ENCODE measurements at places on chromosomes 3 and 15.

DNA sequence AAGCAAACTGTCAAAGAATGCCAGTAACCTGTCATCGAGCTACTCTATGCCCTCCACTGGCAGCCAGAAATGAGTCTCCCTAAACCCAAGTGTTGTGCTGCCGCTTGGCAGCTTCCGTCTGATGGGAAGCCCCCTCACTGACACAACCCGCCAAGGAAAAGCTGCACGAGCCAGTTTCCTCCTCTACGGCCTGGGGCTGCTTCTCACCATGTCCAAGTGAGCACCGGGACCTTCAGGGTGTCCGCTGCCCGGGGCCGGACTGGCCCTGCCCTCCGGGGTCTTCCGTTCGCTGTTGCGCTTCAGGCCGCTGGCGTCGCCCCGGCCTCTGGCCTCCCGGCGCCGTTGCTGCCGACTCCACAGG is 490 bp downstream of the TOMM70 start:
- peak; percentile 10 for DNase-seq

GRCh38 chr15:85667491-85668424 is 127.0 kb downstream of the KLHL25 start:
- DNase-seq, result no peak

DNA sequence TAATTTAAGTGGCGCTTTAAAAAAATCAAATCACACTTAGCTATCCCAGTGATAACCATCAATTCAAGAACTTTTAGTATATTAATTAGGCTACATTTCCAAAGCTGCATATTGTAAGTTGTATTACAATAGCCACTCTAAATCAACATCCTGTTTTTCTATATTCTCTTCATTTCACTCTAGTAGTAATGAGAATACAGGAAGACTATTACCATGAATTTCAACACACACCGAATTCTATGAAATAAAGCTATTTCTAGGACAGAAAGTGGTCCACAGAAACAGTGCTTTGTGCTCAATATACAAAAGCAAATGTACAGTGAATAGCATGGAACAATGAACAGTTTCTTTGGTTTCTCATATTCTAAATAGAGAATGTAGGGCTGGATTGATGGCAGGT is 24.6 kb downstream of the TRAT1 start:
- DNase-seq, result no peak

- no peak for DNase-seq
Measured at GRCh38 chr3:85535517-85535916, 576.7 kb downstream of the CADM2 start.

DNA sequence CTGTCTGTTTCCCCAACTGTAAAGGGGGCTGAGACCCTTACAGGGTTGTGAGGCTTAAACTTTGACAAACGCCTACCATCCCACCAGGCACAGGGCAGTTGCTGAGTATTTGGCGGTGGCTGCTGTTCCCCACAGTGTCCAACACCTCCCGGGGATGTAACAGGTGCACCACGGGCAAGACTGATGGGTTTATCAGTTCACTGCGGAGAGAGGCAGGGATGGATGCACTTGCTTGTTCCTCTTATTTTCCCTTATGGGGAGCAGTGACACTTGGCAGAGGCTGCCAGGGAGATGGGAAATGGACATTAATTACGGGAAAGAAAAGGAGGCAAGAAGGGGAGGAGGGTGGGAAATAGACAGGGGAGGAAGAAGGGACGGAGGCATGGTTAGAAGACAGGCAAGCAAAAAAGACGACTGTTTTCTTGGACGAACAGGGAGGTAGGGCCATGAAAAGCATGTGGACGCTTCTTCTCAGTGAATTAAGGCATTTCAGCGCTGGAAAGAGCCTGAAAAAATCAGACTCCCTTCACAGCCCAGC is 16.6 kb upstream of the ADIPOQ start:
- DNase-seq, result no peak

- DNase-seq, result no peak
Measured at GRCh38 chr15:33328106-33328505, 17.3 kb downstream of the RYR3 start.

DNA sequence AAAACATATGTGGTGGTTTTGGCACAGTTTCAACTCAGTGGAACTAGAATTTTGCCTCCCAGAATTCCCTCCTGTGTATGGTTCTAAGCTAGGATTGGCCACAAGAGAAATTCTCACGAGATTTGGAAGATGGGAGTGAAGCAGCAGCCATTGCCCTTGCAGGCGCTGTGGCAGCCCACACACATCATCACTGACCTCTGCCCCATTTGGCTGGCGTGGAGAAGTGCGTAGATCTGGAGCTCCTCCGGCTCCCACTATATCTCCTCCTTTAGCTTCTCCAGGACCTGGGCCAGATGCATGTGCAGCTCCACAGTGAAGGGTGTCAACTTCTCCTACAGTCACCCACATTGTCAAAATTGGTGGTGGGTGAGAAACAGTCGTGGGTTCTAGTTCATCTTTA is 199.6 kb downstream of the EFHB start:
- DNase-seq, result no peak

GRCh38 chr3:79366414-79366813 is 401.4 kb downstream of the ROBO1 start:
- no peak for DNase-seq

GRCh38 chr3:58484045-58484721 is 7.7 kb upstream of the KCTD6 start:
- no peak for DNase-seq

DNA sequence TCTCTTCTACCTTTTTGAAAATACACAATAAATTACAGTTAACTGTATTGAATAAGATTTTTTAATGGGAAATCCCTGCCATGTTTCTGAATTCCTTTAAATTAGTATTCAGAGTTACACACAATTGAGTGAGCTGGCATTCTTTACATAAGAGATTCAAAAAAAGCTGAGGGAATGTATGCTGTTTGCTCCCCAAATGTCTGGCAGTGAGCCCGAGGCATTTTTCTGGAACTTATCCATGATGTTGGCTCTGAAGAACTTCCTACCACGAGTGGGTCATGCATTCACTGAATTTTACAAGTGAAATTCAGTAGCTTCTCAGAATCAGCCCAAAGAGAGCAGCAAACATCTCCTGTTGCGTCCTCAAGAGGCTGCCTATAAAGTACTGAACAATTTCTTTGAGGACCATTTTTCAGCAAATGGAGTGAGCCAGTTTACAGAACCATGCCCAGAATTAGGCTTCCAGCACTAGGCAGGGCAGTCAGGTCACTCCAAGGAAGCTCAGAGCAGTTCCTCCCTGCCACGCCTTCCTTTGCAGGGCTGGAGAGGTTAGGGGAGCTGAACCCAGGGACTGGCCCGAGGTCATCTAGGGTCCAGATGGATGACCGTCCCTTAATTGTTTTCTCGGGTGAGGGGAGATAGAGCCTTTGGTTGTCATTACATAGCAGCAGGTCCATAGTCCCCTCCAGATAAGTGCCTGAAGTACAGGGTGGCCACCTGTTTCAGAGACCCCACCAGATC is 21.2 kb downstream of the GABRA5 start:
- no peak for DNase-seq

- DNase-seq, result no peak
Measured at GRCh38 chr3:188854772-188855149, 317.0 kb upstream of the TPRG1 start.

DNA sequence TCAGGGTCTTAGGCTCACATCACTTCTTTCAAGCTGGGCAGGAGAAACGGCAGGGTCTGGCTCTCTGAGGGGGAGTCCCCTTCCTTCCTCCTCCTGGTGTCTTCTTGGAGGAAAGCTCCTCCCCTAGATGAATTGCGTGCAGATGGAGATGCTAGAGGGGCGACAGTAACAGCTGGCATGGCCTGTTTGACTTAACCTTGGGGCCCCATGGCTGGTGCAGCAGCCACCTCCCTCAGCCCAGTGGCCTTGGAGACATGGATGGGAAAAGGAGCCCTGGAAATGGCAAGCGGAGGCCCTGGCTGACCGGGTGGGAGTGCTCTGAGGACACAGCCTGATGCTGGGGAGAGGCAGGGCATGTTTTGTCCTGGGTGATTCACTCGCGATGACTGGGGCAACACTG is 20.2 kb downstream of the PAK6 start:
- DNase-seq, result no peak

GRCh38 chr3:45942051-45942825 is 1.0 kb upstream of the CXCR6 start:
- no peak for DNase-seq

DNA sequence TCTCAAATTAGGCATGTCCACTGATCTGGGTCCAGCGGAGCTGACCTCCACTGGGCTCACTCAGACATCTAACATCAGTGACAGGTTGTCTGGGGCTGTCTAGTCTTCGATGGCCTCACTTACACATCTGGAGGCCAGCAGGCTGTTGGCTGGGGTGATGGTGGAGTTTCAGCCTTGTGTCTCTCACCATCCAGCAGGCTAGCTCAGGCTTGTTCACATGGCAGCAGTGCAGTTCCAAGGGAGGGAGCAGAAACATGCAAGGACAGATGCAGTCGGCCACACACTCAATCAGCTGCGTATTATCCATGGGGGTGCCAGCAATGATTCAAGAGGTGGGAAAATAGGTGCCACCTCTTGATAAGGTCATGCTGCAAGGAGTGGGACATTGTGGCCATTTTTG is 292.5 kb downstream of the SHQ1 start:
- no peak for DNase-seq

DNA sequence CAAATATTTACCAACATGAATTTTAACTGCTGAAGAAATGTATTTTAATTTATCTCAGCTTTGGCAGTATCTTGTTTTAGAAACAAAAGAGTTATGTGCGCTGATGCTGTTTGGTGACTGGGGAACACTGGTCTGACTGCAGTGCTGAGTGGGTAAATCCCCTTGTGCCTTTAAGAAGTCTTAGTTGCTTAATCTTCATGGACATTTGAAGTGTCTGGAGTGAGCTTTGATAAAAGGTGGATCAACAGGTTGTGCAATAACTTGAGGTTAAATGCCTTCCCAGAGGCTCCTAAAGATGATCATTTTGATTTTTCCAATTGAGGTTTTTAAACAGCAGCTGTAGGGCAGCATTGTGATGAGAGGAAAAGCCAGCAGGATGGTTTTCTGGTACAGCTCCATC is 68.7 kb downstream of the TP63 start:
- DNase-seq, result no peak

DNA sequence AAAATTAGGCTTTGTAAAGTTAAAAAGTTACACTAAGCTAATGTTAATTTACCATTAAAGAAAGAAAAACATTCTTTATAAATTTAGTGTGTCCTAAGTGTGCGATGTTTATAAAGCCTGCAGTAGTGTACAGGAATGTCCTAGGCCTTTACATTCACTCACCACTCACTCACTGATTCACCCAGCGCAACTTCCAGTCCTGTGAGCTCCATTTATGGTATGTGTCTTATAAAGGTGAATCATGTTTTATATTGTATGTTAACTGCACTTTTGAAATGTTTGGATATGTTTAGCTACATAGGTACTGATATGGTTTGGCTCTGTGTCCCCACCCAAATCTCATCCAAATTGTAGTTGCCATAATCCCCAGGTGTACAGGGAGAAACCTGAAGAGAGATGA is 549.7 kb upstream of the EPHA6 start:
- no peak for DNase-seq

DNA sequence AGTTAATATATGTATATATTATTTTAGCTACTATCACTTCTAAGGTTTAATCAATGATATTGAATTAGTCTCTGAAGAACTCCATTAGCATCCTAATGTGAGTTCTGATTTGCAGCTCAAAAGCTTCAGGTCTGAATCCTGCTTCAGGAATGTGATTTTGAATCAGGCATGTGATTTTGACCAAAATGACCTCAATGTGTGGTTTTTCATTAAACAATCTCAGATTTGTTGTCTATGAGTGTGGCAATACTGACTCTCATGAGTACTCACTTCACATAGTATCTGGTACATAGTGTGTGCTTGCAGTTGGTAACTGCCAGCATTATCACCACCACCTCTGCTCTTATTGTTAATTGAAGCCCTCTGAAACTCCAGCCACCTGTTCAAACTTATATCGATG is 251.0 kb downstream of the KCNH8 start:
- DNase-seq, result no peak

DNA sequence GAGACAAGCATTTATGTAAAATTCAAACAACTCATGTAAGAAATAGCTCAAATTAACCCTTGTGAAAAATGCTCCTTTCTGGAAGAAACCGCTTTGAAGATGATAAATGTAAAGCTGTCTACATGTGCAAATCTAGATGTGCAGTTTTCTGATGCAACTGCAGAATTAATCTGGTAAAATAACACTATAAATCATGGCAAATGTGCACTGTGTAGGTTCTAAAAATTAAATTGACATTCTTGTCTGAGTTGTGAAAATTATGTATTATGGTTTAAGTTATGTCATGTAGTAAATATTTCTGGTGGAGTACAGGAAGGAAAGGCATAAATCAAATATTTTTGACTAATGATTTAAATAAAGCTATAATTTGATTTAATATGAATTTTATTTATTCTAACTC is 678.1 kb upstream of the SEMA6D start:
- no peak for DNase-seq

DNA sequence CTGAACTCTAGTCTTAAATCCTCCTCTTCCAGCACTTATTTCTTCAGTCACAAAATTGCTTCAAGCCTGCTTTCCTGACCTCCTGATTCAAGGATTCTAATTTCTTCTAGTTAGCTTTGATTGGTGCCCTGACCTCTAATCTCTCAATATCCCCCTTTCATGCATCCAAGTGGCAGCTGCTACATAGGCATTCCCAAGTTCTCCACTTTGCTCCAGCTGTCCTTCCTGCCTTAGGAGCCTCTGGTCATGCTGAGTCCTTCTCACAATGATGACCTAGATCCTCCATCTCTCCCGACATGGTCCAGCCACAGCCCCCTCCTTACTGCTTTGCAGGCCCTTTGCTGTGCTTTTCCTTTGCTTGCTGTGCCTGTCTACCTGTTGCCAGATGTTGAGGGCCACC is 347.8 kb upstream of the C2CD4B start:
- DNase-seq, result no peak

- peak; percentile 88 for DNase-seq
Measured at GRCh38 chr15:43517354-43518196, at the start of gene MAP1A. TSS of gene MAP1A (plus strand) at chr15:43517608. CDS start at chr15:43521474, 3,866 bp downstream.

DNA sequence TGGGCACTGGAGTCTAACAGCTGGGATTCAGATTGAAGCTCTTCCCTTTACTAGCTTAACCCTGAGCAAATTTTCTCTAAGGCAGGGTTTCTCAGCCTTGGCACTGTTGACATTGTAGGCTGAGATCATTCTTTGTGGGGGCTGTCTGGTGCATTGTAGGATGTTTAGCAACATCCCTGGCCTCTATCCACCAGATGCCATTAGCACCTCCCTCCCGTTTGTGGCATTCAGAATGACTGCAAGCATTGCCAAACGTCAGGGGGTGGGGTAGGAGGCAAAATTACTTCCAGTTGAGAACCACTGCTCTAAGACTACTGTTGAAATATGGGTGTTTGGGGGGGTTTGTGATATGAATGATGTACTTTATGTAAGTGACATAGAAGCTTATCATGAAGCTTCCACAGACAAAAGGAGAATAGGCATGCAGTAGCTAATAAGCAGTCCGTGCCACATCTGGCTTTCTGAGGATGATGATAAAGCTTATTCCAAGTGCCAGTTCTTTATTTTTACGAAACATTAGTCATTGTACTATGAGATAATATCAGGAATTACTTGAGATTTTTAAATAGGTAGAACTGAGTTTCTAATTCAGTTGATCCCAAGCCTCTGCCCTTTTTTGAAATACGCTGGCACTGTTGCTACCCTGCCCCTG is 39.3 kb downstream of the NKIRAS1 start:
- no peak for DNase-seq

GRCh38 chr3:194928831-194929577 is 243.3 kb downstream of the FAM43A start:
- no peak for DNase-seq

- no peak for DNase-seq
Measured at GRCh38 chr3:185439745-185440466, 58.9 kb downstream of the TMEM41A start.

Data from SK-N-DZ (cell line).